ENCODE measurements at places on chromosomes 13 and 19. TPM values are rescaled to one million over a fixed set of nuclear protein-coding genes. Genes with fewer than 3 reads are reported as not detected.

- DNase-seq = no peak
Measured at GRCh38 chr13:46050771-46051170, 1.8 kb downstream of the ZC3H13 start.

GRCh38 chr19:46495786-46496099 lies at the start of gene PNMA8B:
Gene PNMA8B (minus strand): TSS chr19:46495867. CDS start chr19:46495465, 402 bp downstream.
- no peak for DNase-seq

TMIGD2 gene
- polyA plus RNA-seq = 86.1 TPM

CEACAM7 gene
- not detected for polyA plus RNA-seq

WDR62 gene
- 0.12 TPM for polyA plus RNA-seq

Measured in immature natural killer cell (primary cell).